ENCODE measurements at places on chromosomes 13 and 19. TPM values are rescaled to one million over a fixed set of nuclear protein-coding genes. Genes with fewer than 3 reads are reported as not detected.

The SUGT1 gene
- 48.5 TPM for total RNA-seq

The DZIP1 gene
- total RNA-seq: 0.22 TPM

The NLRP11 gene
- total RNA-seq: not detected

The ZNF155 gene
- total RNA-seq: 2.0 TPM

The ZSWIM9 gene
- total RNA-seq: 3.2 TPM

The THSD1 gene
- total RNA-seq: 4.8 TPM

The SIGLEC8 gene
- total RNA-seq: not detected

The GPR183 gene
- total RNA-seq: 2.4 TPM

The ZNF793 gene
- total RNA-seq: 0.35 TPM

The ZNF71 gene
- total RNA-seq: 7.4 TPM

The NDUFA11 gene
- 208 TPM for total RNA-seq

The IGSF23 gene
- total RNA-seq: not detected

The PNMA8A gene
- not detected for total RNA-seq

The KLK13 gene
- not detected for total RNA-seq

The APC2 gene
- not detected for total RNA-seq

The SHISA2 gene
- total RNA-seq: 2.8 TPM

The LAMP1 gene
- 70.1 TPM for total RNA-seq

The FLT3LG gene
- 1.4 TPM for total RNA-seq

The COX7A1 gene
- 241 TPM for total RNA-seq

The TRPC4 gene
- total RNA-seq: 0.27 TPM

The GDF15 gene
- not detected for total RNA-seq

The RPS15 gene
- total RNA-seq: 2,503 TPM

The ZNF486 gene
- 0.94 TPM for total RNA-seq

The C19orf85 gene
- total RNA-seq: not detected

The WASF3 gene
- 5.4 TPM for total RNA-seq

The ZNF90 gene
- total RNA-seq: 0.42 TPM

The GARIN5A gene
- 11.0 TPM for total RNA-seq

The CGB2 gene
- total RNA-seq: not detected

The MCEMP1 gene
- 1.2 TPM for total RNA-seq

The STOML3 gene
- total RNA-seq: not detected

The KLK12 gene
- not detected for total RNA-seq

The CEBPA gene
- total RNA-seq: 24.8 TPM

The LILRA1 gene
- not detected for total RNA-seq

The PRX gene
- total RNA-seq: 4.2 TPM

The TBCB gene
- 57.4 TPM for total RNA-seq

The LILRA6 gene
- 1.1 TPM for total RNA-seq

The TNFSF11 gene
- not detected for total RNA-seq

The TEX101 gene
- total RNA-seq: not detected

The RAB11B gene
- 28.9 TPM for total RNA-seq

The APOC4 gene
- total RNA-seq: not detected

Measured in gastrocnemius medialis (tissue), 4 donors.